ENCODE measurements at places on chromosomes 12 and 14.

GRCh38 chr12:113059071-113059595 lies 2.6 kb downstream of the DTX1 start:
- no peak for DNase-seq

- no peak for DNase-seq
These were observed 16.8 kb downstream of the RFC5 start for GRCh38 chr12:118033323-118033722.

GRCh38 chr14:41586237-41586636 lies 20.4 kb upstream of the LRFN5 start:
- no peak for DNase-seq

GRCh38 chr12:29145372-29146170 lies 3.5 kb upstream of the FAR2 start:
- DNase-seq: no peak

DNA sequence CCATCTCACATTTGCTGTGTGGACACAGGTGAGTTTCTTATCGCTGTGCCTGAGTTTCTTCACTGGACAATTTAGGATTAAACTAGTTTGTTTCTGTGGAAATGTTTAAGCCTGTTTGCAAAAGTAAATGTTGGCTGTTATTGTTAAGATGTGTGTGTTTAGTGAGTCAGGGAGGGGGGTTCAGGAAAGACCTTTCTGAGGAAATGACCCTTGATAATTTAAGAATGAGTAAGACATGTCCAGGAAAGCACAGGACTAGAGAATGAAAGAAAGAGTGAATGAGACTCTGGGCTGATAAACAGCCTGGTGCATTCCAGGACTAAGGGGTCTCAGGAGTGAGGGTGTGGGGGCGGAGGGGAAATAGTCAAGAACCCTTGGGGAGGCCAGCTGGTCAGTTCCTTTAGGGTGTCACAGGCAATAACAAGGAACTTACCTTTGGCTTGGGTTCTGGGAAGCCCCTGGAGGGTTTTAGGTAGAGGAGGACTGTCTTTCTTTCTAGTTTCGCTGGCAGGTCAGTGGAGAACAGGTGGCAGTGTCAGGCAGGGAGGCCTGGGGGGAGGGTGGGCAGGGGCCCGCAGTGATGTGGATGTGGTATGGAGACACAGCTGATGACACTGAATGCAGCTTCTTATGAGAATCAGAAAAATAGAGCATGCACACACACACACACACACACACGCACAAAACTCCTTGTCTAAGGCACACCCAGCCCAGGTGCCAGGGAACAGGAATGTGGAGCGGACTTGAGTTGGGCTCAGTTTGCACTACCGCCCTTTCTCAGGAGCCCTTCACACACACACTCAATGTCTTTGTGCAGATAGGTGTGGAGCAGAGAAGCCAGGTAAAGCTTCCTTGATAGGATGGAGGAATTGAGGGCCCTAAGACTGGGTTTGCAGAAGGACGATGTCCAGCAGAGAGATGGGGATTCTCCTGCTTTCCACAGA lies 1005.5 kb downstream of the VRK1 start:
- no peak for DNase-seq

GRCh38 chr12:107102294-107102693 lies 8.9 kb upstream of the CRY1 start:
- no peak for DNase-seq

- no peak for DNase-seq
These were observed 197.1 kb downstream of the EFCAB11 start for GRCh38 chr14:89757313-89757939.

GRCh38 chr12:11749943-11750690 lies 100.6 kb downstream of the ETV6 start:
- no peak for DNase-seq

- no peak for DNase-seq
These were observed 46.4 kb downstream of the DDHD1 start for GRCh38 chr14:53106768-53107167.

DNA sequence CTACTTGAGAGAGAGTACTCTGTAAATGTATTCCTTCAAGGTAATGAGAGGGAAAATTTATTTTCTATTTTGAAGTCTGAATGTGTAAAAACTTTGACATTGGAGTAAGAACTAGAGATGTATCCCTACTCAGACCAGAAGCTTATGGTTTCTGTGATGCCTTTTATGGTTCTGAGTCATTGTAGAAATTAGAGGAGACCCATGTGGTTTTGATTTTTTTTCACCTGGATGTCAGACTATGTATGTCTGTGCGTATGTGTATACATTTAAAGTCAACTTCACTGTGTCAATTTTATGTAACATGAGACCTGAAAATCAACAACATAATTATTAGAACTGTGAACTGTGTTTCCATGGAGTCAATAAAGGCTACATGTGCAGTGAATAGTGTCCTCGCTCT lies 302.0 kb downstream of the TRHDE start:
- no peak for DNase-seq
